ENCODE measurements at places on chromosomes 1 and 21.
A peak's percentile ranks its signal among the peaks of the same experiment; 100 is the strongest.

DNA sequence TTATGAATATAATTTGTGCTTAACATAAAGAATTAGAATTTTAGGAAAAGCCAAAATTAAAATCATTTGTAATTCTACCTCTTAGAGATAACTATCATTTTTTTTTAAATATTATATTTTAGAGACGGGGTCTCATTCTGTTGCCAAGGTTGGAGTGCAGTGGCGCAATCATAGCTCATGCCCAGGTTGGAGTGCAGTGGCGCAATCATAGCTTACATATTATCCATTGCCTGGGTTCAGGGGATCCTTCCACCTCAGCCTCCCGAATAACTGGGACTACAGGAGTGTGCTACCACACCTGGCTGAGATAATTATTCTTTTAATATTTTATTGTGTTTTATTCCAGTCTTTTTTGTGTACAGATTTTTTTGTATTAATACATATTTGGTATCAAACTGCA lies 8.3 kb downstream of the RASAL2 start:
- peak; percentile 44 for DNase-seq

GRCh38 chr1:83905315-83905907 lies 93.5 kb downstream of the TTLL7 start:
- no peak for DNase-seq

DNA sequence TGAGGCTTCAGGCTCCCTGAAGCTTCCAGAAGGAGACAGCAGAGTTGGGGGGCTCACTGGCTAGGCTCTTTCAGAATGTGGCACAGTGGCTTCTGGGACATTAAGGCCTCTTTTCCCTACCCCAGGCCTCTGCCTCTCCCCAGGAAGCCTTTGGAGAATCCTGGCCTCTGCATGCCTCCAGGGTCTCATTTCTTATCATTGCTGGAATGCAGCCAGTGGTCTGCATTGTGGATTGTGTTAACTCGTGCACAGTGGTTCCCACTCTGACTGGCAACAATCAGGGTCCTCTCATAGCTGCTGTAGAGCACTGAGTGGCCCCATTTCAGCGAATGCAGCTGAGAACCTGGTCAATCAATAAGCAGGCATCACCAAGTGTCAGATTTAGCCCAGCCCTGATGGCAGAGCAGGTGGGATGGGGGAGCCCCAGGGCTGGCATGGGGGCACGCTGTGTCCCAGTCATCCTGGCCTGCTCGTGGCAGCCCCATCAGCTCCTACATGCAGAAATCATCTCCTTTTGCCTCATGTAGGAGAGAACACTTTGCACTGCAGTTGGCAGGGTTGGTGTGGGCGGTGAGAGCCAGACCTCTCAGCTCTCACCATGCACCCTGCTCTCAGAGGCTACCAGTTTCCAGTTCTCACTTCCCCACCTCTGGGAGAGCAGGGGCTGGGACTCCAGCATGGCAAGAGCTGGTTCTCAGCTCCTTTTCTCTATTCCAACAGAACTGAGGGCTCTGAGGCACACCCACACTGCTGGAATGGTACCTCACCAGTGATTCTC lies 13.4 kb downstream of the ADORA1 start:
- no peak for DNase-seq

- DNase-seq, result no peak
Observed at GRCh38 chr1:47655521-47656300, 217.9 kb downstream of the FOXD2 start.

DNA sequence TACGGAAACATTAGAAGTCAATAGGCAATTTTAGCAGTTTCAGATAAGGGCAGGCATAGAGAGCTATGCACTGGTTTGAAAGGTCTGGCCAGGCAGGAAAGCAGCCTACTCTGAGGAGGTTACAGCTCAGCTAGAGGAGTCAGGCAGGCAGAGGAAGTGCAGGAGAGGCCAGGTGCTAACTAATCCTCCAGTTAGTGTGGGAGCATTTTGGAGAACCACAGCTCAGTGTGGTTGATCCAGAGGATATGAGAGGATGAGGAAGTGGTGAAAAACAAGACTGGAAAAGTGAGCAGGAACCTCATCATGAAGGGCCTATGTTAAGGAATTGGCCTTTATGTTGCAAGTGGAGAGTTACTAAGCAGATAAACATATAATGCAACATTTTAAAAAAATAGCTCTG lies 282.4 kb upstream of the SGIP1 start:
- no peak for DNase-seq

GRCh38 chr1:156504821-156505678 lies 4.5 kb upstream of the MEF2D start:
- peak; percentile 87 for DNase-seq

GRCh38 chr1:225685476-225686176 lies 32.7 kb upstream of the ENAH start:
- DNase-seq, result no peak

DNA sequence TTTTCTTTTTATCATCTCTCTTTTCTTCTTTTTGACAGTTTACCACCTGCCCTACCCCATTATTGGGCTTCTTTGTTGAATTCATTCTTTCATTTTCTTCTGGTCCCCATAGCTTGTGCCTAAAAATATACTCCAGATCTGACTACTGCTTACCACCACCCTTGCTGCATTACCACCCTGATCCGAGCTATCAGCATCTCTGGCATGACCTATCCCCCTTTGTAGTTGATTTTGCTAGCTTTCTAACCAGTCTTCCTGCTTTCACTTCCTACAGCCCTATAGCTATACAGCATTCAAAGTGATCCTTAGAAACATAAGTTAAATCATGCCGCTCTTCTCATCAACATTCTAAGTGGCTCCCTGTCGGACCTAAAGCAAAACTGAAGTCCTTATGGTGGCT lies 59.4 kb upstream of the MPC2 start:
- DNase-seq, result no peak

- no peak for DNase-seq
Observed at GRCh38 chr1:66402194-66402593, 131.8 kb upstream of the SGIP1 start.

DNA sequence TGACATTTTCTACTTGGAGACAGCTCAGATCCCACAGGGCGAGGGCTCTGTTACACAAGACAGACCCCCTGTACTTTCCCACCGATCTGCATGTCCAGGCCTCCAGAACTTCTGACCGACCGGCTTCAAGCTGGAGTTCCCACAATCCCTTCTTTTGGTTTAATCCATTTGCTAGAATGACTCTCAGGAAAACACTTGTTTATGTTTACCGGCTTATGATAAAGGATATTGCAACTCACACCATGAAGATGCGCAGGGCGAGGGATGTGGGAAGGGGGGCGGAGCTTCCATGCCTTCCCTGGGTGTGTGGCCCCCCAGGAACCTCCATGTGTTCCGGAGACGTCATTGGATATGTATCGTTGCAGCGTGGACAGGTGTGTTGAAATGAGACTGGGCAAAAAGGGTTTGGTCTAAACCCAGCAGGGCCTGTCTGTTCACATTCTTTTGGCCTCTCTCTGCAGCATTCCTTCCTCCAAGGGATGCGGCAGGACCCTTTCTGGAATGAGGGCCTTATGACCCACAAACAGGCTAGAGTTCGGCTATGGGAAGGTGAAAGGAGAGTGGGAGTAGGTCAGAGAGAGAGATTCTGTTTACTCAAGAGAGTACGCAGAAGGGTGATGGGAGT lies 7.5 kb upstream of the IGSF5 start:
- no peak for DNase-seq

DNA sequence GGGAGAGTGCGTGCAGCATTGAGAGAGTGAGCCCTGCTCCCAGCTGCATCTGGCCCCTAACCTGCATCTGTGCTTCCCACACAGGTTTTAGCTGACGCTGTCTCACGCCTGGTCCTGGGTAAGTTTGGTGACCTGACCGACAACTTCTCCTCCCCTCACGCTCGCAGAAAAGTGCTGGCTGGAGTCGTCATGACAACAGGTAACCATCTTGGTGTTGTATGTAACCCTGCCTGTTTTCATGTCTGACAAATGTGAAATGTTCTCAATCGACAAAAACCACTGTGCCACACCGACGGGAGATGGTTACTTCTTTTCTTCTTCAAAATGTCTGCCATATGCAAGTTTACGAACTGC lies 105.8 kb downstream of the ADARB1 start:
- no peak for DNase-seq

- no peak for DNase-seq
Observed at GRCh38 chr1:31326461-31326860, 29.6 kb downstream of the ZCCHC17 start.

DNA sequence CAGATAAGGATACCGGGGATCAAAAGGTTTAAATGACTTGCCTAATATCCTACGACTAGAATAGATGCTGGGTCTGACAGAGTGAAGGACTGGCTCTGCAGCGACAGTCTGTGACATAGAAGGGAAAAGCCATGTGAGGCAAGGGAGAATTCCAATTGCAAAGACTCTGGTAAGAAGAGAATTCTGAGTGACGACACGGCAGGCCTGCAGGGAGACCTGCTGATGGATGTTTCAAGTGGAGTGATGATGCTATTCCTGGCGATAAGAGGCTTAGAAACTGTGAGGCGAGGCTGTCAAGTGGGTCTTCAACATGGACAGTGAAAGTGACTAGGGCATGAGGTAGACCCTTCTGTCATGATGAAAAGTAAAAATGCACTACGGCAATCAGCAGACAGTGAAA lies 176.6 kb upstream of the PBX1 start:
- no peak for DNase-seq

DNA sequence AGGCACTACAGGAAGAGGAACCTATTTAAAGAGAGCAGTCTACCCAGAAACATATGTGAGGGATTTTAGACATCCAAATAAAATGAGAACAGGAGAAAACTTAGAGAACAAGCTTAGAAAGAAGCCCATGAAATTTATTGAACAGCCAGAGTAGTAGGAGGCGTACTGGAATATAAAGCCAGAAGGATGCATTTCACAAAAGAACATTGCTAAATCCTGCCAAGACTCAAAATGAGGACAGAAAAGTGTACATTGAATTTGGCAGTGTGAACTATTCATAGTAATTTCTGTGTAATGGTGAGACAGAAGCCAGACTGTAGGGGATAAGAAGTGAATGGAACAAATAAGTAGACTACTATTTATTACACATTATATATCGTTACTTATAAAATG lies 22.5 kb downstream of the CEPT1 start:
- no peak for DNase-seq

GRCh38 chr1:44566281-44567046 lies 107.8 kb downstream of the TMEM53 start:
- DNase-seq, result no peak

- DNase-seq, result no peak
Observed at GRCh38 chr1:153849487-153850185, 73.1 kb downstream of the GATAD2B start.

DNA sequence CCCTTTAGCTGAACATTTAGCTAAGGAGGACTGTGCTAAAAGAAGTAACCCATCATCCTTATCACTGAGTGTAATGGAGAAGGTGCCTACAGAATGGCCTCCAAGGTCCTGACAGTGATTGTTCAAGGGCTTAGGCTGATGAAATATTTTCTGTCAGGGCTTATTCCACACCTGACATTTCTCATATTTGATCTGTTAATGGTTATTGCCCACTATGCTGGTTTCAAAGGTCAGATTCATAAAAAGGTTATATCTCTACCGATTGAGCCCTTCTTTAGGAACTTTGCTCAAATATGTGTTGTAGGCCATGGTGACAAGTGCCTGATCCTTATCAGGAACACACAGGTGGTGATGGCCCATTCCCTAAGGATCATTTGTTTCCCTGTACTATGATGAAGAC lies 766.4 kb upstream of the ADGRL2 start:
- DNase-seq, result no peak

- no peak for DNase-seq
Observed at GRCh38 chr1:107862064-107862463, 102.9 kb downstream of the VAV3 start.

DNA sequence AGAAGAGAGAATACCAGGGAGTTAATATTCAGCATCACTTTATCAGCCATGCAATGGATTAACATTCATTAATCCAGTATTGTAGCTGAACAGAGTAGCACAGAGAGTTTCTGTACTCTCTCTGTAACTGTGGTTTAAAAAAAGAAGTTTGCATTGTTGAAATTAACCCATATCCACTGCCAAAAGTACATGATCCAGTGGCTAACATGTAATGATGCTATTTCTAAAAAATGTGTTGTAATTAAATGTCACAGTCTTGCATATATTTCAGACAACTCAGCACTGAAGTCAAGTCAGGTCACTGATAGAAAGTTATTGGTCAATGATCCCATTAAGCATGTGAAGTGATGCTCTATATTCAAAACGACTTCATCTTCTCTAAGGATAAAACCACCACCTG lies 141.3 kb downstream of the NRIP1 start:
- DNase-seq, result no peak

GRCh38 chr1:28171246-28171645 lies 5.2 kb downstream of the PTAFR start:
- no peak for DNase-seq

GRCh38 chr1:21657456-21658190 lies 11.5 kb downstream of the RAP1GAP start:
- no peak for DNase-seq

DNA sequence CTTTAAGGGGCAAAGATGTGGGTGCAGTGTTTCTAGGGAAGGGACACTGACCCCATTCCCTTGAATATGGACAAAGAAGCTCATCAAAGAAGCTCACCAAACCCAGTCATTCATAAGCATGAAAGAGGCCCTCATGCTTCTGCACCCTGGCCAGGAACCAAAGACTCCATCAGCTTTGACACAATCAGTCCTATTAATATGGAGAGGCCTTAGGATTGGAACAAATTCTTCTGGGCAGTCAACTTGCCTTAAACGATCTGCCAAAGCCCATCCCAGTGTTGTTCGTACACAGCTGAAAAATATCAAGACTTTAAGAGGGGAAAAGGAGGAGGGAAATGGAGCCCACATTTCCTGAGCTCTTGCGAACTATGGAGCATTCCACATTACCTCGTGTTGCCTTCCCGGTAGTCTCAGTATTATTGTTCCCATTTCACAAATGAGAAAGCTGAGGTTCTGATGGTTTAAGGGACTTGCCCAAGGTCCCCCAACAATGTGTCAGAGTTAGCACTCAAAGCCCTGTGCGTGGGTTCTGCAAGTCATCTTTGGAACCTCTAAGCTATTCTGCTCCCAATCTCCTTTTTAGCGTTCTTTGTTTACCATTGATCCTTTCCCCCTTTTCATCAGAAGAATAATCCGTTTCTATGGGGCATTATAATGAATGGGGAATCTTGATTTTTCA lies 161.9 kb downstream of the ZBTB18 start:
- DNase-seq, result no peak

DNA sequence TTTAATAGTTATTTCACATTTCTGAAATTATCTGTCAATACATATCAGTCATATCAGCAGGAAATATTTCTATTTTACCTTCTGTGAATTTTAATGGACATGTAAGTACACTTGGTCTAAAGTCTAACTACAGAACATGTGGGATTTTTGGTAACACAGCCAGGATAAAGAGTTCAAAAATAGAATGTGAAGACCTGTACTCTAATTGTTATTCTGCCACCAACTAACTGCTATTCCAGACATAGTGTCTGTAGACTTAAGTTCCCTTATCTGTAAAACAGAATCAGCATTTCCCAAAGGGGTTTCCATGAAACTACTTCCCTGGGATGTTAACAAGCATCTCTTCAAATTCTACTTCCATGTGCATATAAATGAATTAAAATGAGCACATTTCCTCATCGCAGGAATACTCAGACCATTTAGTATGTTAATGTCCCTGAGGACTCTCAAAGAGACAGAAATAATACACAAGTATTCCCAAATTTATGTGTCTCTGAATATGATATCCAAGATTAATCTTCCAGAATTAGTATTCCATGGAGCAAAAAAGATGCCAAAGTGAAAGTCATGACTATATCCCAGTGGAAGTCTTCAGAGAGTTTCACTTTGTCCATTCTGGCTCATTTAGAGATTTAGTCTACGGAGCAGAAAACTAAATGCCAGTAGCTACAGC lies 325.6 kb downstream of the NEGR1 start:
- no peak for DNase-seq

Measured in HepG2 (cell line).